ENCODE measurements at places on chromosomes 11 and 22.

- DNase-seq, result no peak
Measured at GRCh38 chr11:64090806-64091516, 55.2 kb downstream of the FLRT1 start.

GRCh38 chr11:78203184-78203583, 14.5 kb downstream of the USP35 start:
- DNase-seq, result no peak

DNA sequence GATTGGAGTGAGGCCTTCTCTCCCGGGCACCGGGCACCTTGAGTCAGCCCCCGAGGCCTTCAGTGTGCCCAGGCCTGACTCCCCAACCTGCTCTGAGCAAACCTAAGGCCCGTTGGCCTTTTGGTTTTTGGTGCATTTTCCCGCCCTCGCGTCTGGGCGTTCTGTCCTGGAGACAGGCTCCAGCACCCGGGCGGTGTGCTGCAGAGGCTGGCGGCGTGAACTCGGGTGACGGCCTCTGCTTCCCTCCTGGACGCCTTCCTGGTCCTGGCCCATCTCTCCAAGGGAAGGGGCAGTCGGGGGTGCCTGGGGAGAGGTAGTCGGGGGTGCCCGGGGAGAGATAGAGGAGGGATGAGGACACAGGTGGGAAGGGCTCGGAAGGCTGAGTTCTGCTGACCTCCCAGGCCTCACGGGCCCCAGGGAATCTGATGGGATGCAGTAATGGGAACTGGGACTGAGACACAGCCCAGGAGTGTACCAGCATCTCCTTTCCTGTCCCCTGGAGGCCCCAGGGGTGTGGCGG, 1326.4 kb downstream of the BRD1 start:
- DNase-seq, result no peak

DNA sequence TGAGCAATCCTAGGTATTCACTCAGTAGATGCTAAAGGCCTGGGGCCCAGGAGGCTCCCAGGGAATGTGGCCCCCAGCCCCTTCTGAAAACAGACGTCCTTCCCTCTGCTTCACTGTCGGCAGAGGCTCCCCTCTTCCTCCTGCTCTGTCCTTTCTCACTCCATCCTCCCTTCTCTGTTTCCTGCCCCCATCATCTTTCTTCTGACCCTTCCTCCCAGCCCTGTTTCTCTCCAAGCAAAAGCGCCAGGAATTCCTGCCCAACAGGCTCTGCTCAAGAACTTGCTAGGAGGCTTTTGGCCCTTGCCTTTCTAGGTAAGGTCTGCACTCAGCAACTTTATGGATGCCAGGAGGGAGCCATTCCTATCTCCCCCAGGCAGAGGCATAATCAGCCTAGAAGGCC, 300.5 kb downstream of the NTM start:
- DNase-seq, result no peak

DNA sequence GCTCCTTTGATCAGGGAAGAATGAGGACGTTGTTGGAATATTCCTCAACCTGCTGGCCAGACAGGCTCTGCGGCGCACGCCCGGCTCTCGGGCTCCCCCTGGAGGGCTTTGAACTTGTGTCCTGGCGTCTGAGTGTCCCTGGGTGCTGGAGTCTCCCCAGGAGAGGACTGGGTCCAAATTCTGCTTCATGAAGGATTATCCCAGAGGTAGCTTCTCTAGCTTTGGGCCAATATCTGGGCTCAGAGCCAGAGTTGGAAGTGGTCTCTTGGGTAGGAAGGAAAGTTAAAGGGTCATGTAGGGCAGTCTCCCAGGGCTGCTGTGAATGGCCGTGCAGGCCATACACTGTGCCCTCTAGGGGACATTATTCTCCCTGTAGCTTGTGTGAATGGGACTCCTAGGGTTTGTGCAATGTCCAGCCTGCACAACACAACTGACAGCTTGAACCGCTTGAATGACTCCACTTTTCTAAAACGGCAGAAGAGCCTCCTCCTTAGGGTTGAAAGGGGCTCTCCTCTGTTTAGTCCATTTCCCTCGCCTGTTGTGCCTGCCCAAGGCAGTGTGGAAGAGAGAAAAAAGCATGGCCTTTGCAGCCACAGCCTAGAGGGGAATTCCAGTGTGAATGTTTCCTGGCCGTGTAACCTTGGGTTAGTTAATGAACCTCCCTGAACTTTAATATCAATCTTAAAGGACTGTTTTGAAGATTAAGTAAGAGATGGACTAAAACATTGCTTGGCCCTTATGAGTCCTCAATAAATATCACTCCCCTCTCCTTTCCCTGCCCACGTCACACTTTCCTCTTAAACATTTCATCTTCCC, 111.2 kb upstream of the THY1 start:
- no peak for DNase-seq

DNA sequence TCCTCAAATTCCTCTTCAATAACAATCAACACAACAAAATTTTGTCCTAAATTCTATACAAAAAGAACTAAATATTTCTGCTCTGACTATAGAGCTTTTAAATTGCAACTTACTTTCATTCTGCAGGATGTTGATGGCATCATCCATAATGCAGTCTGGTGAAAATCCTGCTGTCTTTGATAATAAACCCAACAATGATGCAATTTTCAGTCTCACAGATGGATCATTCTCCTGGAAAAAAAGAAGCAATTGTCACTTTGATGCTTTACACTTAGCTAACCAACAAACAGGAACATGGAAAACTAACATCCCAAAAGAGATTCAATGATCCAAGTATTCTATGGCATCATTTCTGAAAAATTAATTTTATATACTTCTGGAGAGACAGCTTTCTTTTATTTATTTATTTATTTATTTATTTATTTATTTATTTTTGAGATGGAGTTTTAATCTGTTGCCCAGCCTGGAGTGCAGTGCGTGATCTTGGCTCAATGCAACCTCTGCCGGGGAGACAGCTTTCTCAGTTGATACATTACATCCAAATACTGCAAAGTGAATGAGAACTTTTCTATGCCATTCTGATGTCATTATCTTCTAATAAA, 13.0 kb downstream of the INTS4 start:
- no peak for DNase-seq

DNA sequence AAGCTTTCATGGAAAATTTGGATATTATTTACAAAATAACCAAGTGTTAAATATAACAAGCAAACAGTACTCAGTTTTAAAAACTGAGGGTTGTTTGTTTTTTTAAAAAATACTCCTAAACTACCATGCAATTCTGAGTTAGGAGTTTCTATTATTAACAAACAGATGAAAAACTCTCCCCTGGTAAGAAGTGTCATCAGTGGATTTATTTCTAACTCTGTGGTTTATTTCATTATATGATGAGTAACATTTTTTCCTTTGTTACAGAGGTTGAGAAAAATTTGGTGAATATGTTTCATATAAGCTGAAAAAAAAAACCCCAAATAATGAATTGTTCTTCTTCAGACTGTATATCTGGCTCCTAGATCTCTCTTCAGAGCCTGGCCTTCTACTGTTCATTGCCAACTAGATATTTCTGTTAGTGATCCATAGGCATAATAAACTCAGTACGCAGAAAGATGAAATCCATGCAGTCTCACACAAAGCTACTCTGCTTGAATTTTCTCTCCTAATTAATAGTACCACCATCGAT, 29.4 kb upstream of the PDE3B start:
- no peak for DNase-seq

- DNase-seq, result no peak
Measured at GRCh38 chr11:113152500-113152899, 161.9 kb upstream of the TTC12 start.

DNA sequence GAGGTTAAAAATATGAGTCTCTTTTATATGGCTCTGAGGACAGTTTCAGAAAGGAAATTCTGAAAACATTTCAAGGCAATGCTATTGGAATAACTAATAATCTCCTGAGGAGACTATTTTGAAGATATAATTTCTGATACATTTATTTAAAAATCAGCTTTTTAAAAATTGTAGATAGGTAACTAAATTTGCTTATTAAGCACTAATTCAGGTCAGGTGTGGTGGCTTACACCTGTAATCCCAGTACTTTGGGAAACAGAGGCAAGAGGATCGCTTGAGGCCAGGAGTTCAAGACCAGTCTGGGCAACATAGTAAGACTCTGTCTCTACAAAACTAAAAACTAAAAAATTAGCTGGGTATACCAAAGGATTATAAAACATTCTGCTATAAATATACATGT, 17.0 kb downstream of the ZDHHC13 start:
- no peak for DNase-seq

DNA sequence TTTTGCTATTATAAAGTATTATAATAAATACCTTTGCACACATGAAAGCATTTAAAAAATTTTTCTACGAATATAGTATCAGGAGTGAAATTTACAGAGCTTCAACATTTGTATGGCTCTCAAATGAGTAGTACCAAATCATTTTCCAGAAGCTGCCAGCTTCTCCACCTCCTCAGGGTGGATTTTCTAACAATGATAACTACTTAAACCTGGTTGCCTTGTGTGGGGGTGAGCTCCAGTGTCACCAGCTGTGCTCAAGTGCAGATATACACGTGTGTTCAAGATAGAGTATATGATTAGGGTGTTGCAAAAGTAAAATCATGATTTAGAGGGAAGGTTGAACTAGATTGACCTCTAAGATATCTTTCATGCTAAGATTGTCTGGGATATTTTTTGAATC, 48.2 kb downstream of the HORMAD2 start:
- DNase-seq, result no peak

GRCh38 chr11:78038697-78039313, 15.7 kb upstream of the KCTD14 start:
- DNase-seq, result no peak

GRCh38 chr11:11442791-11443190, 89.7 kb upstream of the CSNK2A3 start:
- no peak for DNase-seq

DNA sequence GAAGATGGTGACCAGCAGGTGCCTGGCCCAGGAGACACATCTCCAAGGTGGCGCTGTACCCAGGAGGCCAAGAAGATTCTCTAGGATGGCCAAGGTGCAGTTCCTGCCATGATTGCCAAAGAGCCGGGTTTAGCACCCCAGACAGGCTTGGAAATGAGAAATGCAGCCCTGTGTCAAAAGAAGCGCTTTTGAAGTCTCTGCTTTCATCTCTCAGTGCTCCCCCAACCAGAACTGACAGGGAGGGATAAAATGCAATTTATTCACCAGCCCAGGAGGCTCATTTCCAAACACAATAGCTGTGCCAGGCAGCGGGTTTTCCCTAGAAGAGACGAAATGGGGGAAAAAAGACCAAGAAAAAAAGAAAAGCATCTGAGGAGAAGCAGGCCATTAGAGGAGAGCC, 195.9 kb upstream of the NCAM1 start:
- DNase-seq, result no peak

DNA sequence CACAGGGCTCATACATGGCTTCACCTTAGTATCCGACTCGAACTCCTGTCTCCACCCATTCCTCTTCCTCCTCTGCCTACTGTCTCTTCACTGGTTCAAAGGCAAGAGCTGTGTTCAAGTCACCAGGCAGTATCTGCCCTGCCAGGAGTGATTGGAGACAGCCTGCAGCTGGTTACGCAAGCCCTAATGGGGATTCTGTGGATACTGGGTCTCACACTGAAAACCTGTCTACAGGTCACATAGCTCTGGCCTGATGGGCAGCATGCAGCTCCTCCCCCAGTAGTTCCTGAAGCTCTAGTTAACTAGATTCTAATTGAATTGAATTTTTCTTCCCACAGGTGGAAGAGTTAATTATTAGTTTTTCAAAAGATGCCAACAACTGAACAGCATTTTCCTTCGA, 332.2 kb downstream of the TMEM135 start:
- no peak for DNase-seq

DNA sequence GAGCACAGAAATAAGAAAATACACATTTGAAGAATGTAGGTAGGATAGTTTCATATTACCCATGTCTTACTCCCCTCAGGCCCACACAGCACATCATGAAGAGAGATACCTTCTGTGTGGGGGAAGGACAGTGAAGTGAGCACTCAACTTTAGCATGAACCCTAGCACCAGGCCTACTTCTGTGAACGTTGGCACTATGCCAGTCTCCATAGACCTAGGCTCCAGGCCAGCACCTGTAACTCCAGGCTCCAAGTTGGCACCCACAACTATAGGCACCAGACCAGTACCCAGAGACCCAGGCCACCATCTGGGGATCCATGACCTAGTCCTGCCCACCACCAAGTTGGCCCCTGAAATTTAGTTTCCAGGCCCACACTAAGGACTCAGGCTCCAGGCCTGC, 410.9 kb downstream of the INSC start:
- no peak for DNase-seq

- DNase-seq, result no peak
Measured at GRCh38 chr11:45563810-45564209, 101.6 kb downstream of the CHST1 start.

- DNase-seq, result no peak
Measured at GRCh38 chr11:71075871-71076420, 176.4 kb downstream of the SHANK2 start.

- DNase-seq, result no peak
Measured at GRCh38 chr11:12854297-12854661, 154.8 kb upstream of the RASSF10 start.

DNA sequence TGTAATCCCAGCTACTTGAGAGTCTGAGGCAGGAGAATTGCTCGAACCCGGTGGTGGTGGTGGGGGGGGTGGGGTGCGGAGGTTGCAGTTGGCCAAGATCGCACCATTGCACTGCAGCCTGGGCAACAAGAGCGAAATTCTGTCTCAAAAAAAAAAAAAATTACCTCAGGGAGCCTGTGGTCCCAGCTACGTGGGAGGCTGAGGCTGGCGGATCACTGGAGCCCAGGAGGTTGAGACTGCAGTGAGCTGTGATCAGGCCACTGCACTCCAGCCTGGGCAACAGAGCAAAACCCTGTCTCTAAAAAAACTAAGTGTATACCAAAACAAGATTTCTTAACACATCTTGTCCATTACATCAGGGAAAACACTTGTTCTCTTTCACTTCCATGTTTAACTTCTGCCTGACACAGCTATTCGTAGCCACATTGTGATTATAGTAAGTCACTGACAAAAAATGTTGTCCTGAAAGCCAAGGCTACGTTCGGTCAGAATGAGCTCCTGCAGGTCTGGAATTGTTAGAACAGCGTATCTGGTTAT, 1.4 kb downstream of the TMEM80 start:
- DNase-seq, result no peak

DNA sequence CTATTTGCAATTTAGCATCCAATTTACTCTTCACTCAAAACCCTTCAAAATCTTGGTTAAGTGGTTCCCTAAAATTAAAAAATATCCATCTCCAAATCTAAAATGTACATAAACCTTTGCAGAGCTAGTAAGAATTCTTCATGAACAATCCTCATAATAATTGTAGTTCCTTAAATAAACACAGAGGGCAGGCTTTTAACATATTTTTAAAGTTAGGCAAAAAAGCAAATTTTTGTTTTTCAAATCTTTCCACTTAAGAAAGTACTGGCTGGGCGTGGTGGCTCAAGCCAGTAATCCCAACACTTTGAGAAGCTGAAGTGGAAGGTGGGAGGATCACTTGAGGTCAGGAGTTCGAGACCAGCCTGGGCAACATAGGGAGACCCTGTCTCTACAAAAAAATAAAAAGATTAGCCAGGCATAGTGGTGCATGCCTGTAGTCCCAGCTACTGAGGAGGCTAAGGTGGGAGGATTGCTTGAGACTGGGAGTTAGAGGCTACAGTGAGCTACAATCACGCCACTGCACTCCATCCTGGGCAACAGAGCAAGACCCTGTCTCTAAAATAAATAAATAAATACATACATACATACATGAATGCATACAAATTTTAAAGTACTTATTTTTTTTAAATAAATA, 25.1 kb upstream of the PLAAT3 start:
- peak; percentile 7 for DNase-seq

GRCh38 chr22:20271114-20271994, 3.2 kb upstream of the RTN4R start:
- DNase-seq, result no peak

- no peak for DNase-seq
Measured at GRCh38 chr11:130328420-130328819, 13.7 kb upstream of the ZBTB44 start.
